ENCODE measurements at places on chromosomes 12 and 14.

GRCh38 chr12:51341251-51342007 lies 5.0 kb downstream of the CELA1 start:
- peak; percentile 69 for DNase-seq

DNA sequence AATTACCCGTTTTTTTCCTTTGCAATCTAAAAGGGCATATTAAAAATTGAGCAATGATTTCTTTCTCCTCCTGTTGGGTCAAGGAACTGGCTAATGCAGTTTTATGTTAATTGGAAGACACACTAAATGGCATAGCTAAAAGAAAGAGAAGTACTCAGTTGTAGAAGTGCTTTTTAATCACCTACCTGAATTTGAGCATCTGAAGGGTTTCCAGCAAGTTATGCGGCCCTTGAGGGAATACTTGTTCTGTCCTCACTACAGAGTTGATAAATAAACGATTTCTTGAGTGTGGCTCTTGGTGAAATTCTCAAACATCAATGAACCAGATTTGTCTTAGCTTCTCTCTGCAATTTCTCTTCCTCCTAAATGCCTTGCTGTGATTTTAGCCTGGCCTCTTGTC lies 184.1 kb upstream of the RPH3A start:
- no peak for DNase-seq

GRCh38 chr12:109559200-109559505 lies 14.2 kb downstream of the MMAB start:
- no peak for DNase-seq

GRCh38 chr14:89123215-89123614 lies 293.8 kb downstream of the FOXN3 start:
- no peak for DNase-seq

DNA sequence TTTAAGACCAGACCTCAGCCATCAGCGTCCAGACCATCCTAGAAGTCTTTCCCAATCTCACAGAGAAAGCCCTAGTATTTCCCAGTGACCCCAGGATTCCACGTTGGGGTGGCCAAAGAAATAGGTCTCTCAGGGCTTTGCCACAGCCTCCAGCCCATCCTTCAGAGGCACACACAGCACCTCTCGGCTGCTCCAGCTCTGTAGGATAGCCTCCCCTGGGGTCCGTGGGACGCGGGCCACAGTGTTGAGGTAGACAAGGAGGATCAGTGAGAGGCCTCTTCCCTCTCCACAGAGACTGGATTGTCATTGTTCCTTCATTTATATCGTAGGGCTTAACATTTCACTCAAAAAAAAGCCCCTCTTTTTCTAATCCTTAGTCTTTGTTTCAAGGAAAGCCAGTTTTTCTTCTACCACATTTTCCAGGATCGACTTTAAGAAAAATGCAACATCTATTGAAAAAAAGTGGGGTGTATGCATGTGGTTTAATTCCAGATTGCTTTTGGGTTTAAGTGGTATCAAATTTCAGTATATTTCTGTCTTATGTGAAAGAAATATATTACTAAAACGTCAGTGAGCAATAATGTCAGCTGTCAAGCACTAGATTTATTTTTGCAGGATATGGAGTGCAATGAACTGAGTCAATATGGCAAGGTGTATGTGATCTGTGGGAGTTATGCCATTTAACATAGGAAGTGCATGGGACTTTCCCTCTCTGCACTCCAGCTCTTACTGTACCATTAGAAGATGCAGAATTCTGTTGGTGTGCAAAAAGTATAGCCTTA lies 187.5 kb downstream of the MSRB3 start:
- no peak for DNase-seq

GRCh38 chr12:115174920-115175319 lies 490.9 kb upstream of the TBX3 start:
- no peak for DNase-seq

DNA sequence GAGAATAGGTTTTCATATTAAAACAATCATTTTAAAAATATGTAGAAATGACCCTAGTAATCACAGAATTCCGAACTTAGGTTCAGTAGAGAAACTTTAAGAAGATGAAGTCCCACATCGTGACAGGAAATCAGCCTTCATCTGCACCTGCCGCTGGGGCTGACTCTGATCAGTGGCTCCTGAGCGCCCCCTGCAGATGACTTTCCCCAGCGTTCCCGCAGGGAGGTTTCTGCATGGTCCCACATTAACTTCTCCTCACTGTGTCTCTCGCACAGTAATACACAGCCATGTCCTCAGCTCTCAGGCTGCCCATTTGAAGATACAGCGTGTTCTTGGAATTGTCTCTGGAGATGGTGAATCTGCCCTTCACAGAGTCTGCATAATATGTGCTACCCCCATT lies 1131.1 kb downstream of the TMEM121 start:
- peak; percentile 61 for DNase-seq

DNA sequence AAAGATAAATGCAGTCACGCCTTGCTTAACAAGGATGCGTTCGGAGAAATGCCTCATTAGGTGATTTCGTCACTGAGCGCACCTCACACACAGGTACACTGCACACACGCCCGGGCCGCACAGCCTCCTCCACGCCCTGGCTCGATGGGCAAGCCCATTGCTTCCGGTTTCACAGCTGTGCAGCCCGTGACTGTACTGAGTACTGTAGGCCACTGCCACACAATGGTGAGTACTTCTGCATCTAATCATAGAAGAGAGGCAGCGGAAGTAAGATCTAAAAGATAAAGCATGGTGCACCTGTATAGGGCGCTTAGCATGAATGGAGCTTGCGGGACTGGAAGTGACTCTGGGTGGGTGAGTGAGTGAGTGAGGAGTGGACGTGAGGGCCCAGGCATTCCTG lies 4.3 kb downstream of the RIMBP2 start:
- DNase-seq: no peak

GRCh38 chr12:29616664-29617406 lies 119.3 kb upstream of the OVCH1 start:
- DNase-seq: no peak

DNA sequence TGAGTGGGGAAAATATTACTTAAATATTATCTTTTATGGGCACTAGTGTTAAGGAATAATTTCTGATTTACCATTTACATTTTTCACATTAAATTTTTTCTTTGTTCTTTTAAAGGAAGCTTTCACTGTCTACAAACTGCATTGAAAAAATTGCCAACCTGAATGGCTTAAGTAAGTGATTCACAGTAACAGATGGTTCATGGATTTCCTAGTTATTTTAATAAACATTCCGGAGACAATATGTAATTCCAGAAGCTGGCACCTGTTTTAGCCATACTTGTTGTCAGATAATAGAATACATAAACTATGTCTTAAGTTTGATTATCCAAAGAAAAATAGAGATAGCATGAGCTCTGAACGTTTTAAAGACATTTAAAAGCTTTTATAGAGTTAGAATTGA lies 17.1 kb downstream of the DNAL1 start:
- no peak for DNase-seq

DNA sequence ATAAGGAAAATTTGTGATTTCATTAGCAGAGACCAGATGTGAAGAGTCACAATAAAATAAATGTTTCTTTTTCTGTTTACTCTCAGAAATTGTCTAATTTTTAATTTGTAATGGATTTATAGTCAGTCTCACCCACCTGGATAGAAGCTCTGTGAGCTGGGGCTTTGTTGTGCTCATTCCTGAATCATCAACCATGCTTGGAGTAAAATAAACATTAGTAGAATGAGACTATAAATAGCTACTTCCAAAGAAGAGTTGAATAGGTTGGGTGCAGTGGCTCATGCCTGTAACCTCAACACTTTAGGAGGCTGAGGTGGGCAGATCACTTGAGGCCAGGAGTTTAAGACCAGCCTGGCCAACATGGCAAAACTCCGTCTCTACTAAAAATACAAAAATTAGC lies 185.3 kb upstream of the FBXO33 start:
- no peak for DNase-seq

DNA sequence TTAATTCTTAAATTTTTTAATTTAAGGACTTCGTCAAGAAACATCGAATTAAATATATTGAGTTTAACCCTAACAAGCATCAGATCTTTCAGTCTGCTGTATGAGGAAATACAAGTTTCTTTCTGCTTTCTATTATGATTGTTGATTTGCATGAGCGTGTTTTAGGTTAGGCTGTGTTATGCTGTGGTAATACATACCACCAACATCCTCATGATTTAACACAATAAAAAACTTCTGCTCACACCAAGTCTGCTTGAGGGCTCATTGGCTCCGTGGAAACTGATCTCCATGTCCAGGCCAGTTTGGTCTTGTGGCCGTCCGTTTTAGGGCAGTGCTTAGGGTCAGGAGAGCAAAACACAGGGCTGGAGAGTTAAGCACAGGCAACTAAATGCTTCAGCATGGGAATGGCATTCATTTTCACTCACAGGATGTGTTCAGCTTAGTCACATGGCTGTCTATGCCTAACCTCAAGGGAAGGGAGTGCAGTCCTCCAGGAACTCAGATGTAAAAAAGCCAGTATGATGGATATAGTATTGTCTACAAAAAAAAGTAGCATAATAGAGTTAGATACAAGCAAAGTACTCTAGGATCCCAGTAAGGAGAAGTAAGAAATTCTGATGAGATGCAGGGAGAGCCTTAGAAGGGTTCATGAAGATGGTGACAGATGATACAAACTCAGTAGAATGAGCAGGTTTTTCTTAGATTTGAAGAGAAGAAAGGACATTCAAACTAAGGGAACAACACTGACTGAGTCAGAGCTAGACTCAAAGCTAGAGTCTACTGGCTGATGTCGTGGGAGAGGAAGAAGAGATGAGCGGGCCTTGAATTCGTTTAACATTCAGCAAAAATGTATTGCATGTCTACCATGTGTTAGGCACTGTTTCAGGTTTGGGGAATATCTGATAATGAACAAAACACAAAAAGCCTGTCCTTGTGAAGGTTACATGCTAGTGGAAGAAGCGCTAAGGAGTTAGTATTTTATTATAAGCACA lies 16.3 kb downstream of the MARK3 start:
- no peak for DNase-seq
